IMR-90 (cell line): ENCODE measurements at places on chromosomes 3 and 15.

DNA sequence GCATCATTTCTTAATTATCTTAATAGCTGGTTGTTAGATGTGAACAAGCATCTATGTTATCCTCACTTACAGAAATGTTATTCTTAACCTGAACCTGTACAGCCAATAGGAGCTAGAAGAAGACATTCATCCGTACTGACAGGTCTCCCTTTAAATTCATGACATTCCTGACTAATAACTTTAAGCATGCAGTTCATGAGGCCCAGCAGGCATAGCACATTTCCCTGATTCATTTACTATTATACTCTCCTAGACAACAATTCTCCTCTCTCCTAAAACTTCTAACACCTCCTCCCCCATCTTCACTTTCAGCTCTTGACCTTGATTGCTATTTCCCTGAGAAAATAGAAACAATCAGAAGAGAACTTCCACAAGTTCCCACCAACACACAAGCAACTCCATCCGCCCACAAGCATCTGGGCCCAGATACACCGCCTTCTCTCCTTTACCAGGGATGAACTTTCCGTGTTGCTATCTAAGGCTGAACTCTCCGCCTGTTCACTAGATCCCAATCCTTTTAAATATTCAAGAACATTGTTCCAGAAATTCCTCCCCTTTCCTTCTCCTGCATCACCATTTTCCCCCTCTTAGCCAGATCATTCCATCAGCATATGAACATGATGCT lies 62.9 kb upstream of the SPRED1 start:
- DNase-seq, result no peak

GRCh38 chr15:62644889-62645742 lies 397.4 kb upstream of the TPM1 start:
- peak; percentile 24 for DNase-seq

GRCh38 chr3:79477242-79477641 lies 290.6 kb downstream of the ROBO1 start:
- no peak for DNase-seq

DNA sequence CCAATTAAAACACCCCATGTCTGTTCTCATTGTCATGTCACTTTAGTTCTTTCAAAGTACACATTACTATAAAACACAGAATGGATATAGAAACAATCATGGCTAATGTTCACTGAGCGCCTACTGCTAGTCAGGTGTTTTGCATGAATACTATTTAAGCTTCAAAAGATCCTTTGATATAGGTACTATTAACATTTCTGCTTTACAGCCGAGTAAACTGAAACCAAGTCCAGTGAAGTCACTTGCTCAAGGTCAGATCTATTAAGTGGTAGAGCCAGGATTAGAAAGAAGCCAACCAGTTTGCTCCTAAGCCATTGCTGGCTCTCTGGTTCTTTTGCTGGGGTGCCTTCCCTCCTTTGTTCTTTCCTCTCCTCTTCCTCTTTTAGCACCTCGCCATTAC lies 32.4 kb upstream of the NMNAT3 start:
- no peak for DNase-seq

- DNase-seq, result no peak
Measured at GRCh38 chr3:14802381-14802731, 16.4 kb upstream of the FGD5 start.

DNA sequence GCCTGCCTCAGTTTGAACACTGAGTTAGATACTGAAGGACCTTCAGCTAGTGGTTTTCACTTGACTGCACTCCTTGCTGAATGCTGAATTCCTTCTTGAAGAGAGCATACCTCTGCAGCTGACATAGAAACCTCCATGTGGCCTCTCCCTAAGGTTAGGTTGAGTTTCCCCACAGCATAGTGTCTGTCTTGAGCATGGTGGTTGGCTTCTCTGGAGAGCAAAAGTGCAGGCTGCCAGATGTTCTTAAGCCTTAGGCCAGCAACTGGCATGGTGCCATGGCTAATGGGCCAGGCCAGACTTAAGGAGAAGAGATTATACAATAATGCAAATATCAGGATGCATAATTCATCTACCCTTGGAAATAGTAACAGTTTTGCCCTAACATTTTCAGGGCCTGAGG lies 545.6 kb upstream of the ZNF385D start:
- DNase-seq, result no peak

GRCh38 chr15:37733628-37734027 lies 200.8 kb upstream of the TMCO5A start:
- DNase-seq, result no peak

GRCh38 chr3:65899226-65899625 lies 139.5 kb downstream of the MAGI1 start:
- no peak for DNase-seq

GRCh38 chr3:148389916-148390315 lies 307.8 kb upstream of the AGTR1 start:
- peak; percentile 43 for DNase-seq

- no peak for DNase-seq
Measured at GRCh38 chr15:86488046-86488445, 408.4 kb downstream of the AGBL1 start.

GRCh38 chr3:68985146-68985790 lies 28.2 kb downstream of the EOGT start:
- DNase-seq, result peak; percentile 49

GRCh38 chr3:99644017-99644416 lies 5.6 kb downstream of the COL8A1 start:
- DNase-seq, result no peak

DNA sequence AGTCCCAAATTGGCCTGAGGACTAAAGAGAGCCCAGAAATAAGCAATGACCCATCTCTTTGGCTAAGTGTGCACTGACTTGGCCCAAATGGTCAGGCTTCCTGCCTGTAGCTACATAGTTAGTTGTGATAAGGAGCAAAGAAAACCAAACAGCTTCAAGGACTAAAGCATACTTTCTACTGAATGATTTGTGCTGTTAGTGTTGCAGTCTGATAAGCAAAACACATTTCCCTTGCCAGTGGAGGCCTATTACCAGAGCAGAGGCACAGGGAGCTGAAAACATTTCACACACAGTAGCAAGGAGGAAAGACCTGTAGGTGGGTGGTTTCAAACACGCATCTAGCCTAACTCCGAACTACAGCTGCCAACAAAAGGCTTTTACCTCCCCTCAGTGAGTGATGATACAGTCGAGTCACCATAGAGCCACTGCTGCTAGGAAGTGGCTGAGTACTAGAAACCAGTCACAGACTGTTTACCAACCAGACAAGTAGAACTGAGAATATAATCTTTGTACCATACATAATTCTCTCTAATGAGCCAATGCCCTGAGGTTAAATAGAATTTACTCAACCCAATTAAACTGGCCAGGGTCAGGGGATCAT lies 222.3 kb upstream of the THBS1 start:
- DNase-seq, result peak; percentile 84

GRCh38 chr3:82596805-82597204 lies 835.4 kb upstream of the GBE1 start:
- DNase-seq, result no peak

- no peak for DNase-seq
Measured at GRCh38 chr3:45759851-45760250, 36.5 kb downstream of the SLC6A20 start.

DNA sequence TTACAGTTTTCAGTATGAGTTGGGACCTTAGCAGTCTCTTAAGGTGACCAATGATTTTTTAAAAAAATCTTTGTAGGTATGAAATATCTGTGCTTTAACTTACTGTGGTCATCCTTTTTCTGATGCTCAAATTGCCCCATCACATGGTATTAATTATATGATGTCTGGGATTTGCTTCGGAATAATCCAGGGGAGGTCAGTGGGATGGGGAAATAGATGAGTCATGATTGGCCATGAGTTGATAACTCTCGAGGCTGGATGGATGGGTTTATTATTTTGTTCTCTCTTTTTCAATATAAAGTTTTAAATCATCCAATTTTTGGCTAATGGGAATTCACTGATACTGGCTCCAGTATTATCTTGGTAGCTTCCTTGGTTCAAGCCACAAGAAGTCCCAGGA lies 370.3 kb upstream of the TPM1 start:
- DNase-seq, result peak; percentile 15

- peak; percentile 21 for DNase-seq
Measured at GRCh38 chr3:142853270-142854168, 35.4 kb downstream of the PCOLCE2 start.

DNA sequence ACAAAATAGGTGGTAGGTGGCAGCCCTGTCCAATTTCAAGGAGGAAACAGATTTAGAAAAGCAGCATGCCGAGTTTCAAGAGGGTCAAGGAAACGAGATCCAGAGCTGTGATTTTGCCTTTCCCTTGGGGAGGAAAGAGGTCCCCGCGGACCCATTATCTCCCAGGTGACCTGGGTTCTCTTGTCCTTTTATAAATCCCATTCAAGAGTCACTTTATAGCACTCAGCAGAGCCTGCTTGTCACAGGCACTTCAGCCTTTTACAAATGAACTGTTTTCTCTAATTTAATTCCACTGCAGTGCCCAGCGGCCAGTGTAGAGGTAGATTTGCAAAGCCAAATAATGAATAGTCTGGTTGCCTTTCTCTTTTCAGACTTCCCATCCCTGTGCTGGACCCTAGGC lies 99.9 kb downstream of the CD47 start:
- no peak for DNase-seq

DNA sequence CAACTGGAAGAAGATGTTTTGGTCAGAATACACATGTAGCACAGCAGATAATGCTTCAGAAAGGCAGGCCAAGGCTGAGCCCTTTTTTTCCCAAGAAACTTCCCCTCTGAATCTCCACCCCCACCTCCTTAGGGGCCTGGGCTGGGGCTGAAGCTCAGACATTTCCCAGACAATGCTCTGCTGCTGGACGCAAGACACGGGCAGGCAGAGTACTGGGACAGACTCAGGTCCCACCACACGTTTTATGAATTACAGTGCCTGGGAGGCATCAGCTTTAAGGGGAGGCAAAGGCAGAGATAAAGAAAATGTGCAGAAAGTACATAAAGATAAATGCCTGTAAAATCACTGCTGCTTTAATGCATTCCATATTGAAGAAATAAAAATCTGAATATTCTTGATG lies 479.4 kb downstream of the ERC2 start:
- no peak for DNase-seq

- DNase-seq, result peak; percentile 18
Measured at GRCh38 chr3:171556574-171557145, 96.5 kb upstream of the TNIK start.

DNA sequence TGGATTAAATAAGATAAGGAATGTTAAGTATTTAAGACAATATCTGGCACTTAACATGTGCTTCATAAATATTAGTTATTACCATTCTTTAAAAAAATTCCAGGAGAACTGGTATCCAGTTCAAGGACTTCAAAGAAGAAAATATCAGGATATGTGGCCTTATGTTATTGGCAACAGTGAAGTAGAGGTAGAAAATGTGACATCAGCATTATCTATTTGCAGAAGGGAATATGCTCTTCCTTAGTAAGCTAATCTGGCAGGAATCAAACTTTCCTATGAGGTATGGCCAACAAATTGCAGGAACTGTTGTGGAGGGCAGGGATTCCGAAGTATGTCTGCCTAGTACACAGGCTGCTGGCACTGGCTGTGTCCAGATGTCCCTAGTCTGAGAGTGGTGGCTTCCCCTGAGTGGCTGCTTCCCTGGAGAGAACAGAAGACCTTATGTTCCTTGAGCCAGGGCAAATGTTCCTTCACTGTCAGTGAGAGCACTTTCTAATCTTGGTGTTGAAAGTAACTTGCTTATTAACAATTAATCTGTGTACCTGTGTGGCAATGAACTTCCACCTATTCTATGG lies 351.7 kb upstream of the THRB start:
- no peak for DNase-seq

GRCh38 chr3:177820683-177821316 lies 623.5 kb upstream of the TBL1XR1 start:
- peak; percentile 39 for DNase-seq

DNA sequence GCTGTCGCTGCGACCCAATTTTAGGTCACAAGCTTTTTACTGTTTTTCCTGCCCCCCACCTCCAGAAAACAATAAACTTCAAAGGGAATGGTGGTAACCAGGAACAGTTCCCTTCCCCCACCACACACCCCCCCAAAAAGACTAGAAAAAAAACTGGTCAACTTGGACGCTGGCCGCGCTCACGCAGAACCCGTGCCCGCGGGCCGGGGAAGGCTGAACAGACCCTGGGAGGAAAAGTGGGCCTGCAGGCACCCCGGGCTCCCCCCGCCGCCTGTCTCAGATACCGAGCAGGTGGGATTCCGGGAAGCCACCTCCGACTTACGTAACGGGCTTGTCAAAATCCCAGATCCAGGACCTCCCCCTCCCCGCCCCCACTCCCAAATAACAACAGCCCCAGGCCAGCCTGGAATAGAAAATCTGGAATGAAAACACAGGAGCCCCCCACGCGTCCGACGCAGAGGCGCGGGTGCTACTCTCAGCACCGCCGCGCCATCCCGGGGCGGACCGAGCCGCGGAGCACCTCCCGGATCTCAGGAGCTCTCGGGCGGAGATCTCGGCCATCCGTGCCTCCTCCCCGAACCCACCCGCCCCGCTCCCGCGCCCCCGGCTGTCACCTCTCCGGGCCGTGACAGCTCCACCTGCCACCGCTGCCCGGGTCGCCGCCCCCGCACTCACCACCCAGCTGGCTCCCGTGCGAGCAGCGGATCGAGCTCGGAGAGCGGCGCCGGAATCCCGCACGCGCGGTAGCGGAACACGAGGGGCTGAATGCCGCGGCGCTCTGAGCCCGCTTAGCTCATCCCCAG lies 557 bp downstream of the DENND4A start:
- no peak for DNase-seq
